ENCODE measurements at places on chromosomes 2 and 18. TPM values are rescaled to one million over a fixed set of nuclear protein-coding genes. Genes with fewer than 3 reads are reported as not detected.

The DOK6 gene
- total RNA-seq: 15.8 TPM

The CCL20 gene
- total RNA-seq: 1.3 TPM

The APCDD1 gene
- total RNA-seq: 133 TPM

The ZNF385B gene
- total RNA-seq: 3.6 TPM

The GEN1 gene
- 9.9 TPM for total RNA-seq

The RPL37A gene
- total RNA-seq: 3,792 TPM

The COX5B gene
- 272 TPM for total RNA-seq
